Activated naive CD8-positive, alpha-beta T cell treated with anti-CD3 and anti-CD28 coated beads for 36 hours (primary cell): ENCODE measurements at places on chromosomes 3 and 15. TPM values are rescaled to one million over a fixed set of nuclear protein-coding genes. Genes with fewer than 3 reads are reported as not detected.

The PLA2G4D gene
- total RNA-seq: not detected

The MUC13 gene
- total RNA-seq: not detected

DNA sequence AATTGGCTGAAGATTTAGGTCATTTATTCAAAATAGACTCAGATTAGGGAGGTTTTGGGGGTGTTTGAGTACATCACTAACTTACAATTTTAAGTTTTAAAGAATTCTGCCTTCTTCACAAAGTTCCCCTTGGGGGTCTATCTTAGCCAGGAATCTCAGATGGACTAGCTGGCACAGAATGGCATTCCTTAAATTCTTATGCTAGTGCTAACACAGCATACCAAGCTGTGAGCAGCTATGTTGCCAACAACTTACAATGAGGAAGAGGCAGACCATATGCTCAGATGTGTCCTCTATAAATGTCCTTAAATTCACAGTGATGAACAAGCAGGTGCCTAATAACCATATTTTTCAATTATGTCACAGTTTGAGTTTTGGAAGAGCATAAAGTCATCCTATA, 60.9 kb upstream of the NPHP3 start:
- H3K27ac ChIP-seq: no peak overlapping the region
- H3K4me3 ChIP-seq: no peak overlapping the region
- no peak for DNase-seq
- no peaks in the 10 kb centered on the region for H3K36me3 ChIP-seq
- no peaks in the 10 kb centered on the region for H3K4me1 ChIP-seq

DNA sequence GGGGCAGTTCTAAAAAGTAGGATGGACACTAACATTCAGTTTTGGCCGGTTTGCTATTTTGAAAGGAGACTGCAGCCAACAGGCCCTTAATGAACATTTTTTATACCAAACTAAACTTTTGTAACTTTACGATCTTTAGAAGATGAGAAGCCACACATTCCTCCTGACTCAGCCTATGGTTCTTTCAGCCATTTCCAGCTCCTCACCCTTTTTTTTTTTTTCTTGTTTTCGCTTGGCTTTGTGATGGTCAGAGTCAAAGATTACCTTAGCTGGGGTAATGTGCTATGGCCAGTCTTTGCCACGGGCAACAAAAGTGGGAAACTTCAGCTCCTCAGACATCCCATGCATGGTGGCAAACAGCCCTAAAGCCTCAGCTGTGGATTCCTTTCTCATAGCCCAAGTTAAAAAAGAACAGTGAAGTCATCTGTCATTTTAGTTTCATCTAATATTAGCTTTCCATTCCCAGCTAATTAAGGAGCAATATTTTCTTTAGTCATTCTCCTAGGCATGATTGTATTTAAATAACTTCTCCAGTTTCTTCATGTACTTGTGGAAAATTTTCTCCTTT, 368.7 kb downstream of the MFSD1 start:
- H3K27me3 ChIP-seq: no peaks in the 10 kb centered on the region
- no peak overlapping the region for H3K4me3 ChIP-seq
- no peak for DNase-seq
- no peaks in the 10 kb centered on the region for H3K36me3 ChIP-seq
- H3K4me1 ChIP-seq: no peaks in the 10 kb centered on the region

The KLHL25 gene
- total RNA-seq: 3.7 TPM

DNA sequence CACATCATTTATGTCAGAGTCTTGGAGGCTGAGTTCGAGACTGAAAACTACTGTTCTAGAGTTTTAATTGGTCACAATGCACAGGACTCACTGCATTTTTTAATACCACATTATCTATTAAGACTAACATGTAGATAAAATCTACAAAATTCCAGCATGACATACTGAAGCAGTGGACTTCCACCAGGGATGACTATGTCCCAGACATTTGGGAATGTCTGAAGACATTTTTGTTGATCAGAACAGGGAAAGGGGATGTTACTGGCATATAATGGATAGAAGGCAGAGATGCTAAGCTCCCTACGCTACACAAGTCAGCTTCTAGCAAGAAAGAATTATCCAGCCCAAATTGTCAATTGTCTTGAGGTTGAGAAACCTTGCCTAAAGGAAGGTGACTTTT, 419.0 kb upstream of the TGFBR2 start:
- no peaks in the 10 kb centered on the region for H3K27me3 ChIP-seq
- H3K27ac ChIP-seq: no peak overlapping the region
- DNase-seq: no peak

The IQCF5 gene
- not detected for total RNA-seq

- no peak overlapping the region for H3K27ac ChIP-seq
- no peaks in the 10 kb centered on the region for H3K4me1 ChIP-seq
- H3K4me3 ChIP-seq: no peak overlapping the region
- no peak for DNase-seq
- no peaks in the 10 kb centered on the region for H3K36me3 ChIP-seq
- no peaks in the 10 kb centered on the region for H3K27me3 ChIP-seq
These were observed 55.2 kb downstream of the PPM1L start for GRCh38 chr3:160811237-160811548.

The LRRC2 gene
- total RNA-seq: not detected

The COL6A5 gene
- total RNA-seq: not detected

GRCh38 chr15:92725171-92725570, 69.6 kb upstream of the FAM174B start:
- H3K27ac ChIP-seq: no peak overlapping the region
- H3K27me3 ChIP-seq: no peaks in the 10 kb centered on the region
- no peak for DNase-seq

DNA sequence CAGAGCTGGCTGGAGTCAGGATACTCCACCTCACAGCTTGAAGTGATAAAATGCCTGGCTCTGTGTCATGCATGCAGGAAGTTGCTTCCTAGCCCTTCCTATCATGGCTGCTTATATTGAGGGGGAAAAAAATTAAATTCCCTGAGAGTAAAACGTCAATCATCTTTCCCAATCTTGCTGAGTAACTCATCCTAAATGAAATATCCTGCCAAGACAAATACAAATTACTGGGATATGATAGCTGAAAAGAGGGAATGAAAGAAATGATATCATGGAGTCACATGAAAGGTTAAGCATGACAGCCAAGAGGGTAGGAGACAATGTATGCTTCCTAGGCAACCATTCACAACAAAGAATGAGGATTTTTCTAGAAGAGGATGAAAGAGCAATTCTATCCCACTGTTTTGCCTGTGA, 110.6 kb downstream of the ABI3BP start:
- no peak overlapping the region for H3K4me3 ChIP-seq
- no peaks in the 10 kb centered on the region for H3K4me1 ChIP-seq
- H3K27ac ChIP-seq: no peak overlapping the region
- H3K27me3 ChIP-seq: peaks cover 10% of the 10 kb centered on the region
- DNase-seq: no peak

- no peaks in the 10 kb centered on the region for H3K4me1 ChIP-seq
- no peaks in the 10 kb centered on the region for H3K36me3 ChIP-seq
- H3K27me3 ChIP-seq: no peaks in the 10 kb centered on the region
- H3K27ac ChIP-seq: no peak overlapping the region
- no peak for DNase-seq
- no peak overlapping the region for H3K4me3 ChIP-seq
These were observed 25.9 kb upstream of the FBN1 start for GRCh38 chr15:48671103-48672022.

DNA sequence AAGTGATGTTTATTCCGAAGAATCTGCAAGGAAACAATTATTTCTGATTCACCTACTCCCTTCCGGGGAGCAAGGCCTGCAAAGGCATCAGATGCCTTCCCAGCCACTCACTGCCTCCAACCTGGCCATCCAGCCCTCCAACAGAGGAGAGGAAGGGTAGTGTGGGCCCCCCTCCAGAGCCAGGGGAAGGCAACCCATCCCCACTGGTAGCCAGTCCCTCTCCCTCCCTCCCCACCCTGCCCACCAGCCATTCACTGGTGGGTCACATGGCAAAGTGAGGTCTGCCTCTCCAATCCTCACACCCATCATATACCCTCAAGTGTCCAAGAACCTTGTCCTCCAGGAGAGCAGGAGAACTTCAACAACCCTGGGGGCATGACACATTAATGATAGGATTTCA, 2.4 kb upstream of the VIPR1 start:
- H3K27me3 ChIP-seq: peaks cover 26% of the 10 kb centered on the region
- peaks cover 25% of the 10 kb centered on the region for H3K4me1 ChIP-seq
- no peak overlapping the region for H3K4me3 ChIP-seq

DNA sequence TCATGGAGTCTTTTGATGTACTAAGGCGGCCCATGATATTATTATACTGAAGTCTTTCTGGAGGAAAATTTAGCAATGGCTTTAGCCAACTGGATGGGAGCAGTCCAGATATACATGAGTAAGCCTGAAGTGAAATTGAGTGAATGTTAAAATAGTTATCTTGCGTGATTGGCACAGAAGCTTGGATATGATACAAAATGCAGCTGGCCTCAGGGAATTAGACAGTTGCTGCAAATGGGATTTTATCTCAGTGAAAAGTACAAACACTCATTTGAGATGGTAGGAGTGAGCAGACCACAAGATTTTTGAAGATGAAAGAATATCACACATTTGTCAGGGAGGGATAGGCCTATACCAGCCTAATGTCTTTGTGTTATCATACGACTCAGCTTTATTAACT, 8.9 kb downstream of the LMOD3 start:
- peaks cover 22% of the 10 kb centered on the region for H3K4me1 ChIP-seq
- H3K27ac ChIP-seq: no peak overlapping the region
- H3K4me3 ChIP-seq: no peak overlapping the region
- DNase-seq: no peak

The SAMD7 gene
- total RNA-seq: not detected

The PGBD4 gene
- total RNA-seq: 2.7 TPM

DNA sequence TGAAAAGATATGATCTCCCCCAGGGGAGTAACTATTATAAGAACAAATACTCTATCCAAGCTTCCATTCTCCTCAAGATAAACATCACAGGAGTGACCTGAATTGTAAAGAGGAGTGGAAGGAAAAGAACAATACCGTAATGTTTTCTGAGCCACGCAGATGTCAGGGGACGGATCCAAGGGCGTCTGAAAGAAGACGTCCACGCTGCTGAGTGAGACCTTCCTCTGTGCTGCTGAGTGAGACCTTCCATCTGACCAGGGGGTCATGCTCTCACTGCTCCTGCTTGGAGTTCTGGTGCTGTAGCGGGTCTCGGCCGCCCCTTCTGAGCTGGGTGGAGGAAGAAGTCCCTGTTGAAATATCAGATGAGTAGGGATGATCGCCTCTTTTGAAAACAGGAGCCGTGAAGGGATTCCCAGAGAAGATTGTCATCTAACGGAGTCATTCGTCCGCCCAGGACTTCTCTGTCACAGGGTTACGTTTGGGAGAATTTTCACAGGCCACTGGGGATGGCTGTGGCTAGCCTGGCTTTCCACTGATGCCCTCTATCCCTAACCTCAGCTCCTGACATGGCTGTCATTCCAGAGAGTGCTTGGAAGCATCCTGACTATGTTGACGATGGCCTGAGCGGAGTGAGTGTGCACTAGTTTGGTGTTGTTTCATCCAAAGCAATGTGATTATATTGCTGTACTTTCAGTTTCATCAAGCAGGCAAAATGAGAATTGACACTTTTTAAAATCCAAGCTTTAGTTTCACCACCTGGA, 184.9 kb downstream of the APBA2 start:
- peaks cover 18% of the 10 kb centered on the region for H3K4me1 ChIP-seq
- DNase-seq: no peak
- H3K27me3 ChIP-seq: no peaks in the 10 kb centered on the region
- no peak overlapping the region for H3K4me3 ChIP-seq

The CSK gene
- 310 TPM for total RNA-seq

DNA sequence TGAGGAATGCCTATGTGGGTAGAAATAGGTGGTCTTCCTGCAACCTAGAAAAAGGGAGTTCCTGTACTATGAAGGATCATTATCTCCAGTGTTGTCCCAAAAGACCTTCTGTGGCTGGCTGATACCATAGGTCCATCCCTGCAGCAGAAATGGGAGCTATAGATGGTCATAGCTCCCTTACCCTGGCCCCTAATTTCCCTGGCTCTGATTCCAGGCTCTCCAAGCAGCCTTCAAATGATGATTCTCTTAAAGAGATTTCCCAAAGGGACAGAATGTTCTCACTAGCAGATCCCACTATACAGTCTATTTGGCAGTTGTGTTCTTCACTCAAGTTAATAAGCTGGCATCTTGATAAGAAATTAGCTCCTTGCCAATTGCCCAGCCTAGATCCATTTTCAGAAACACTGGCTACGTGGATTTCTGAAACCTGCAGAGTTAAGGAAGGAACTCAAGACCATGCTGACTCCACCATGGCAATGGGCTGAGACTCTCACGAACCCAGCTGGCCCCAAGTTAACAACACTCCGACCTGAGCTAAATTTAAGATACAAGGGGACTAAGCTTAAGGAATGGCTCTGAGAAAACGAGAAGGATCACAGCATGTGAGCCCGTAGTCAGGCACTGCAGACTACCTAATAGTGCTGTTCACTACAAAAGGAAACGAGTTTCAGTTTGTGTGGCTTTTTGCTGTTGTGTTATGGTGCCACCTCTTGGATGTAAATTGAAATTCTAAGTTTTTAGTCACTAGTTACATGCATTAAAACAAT, 11.4 kb downstream of the C15orf40 start:
- peaks cover 6% of the 10 kb centered on the region for H3K4me1 ChIP-seq
- peak; percentile 17 for DNase-seq
- peaks cover 2% of the 10 kb centered on the region for H3K36me3 ChIP-seq
- peak overlapping the region; percentile 53 for H3K4me3 ChIP-seq

DNA sequence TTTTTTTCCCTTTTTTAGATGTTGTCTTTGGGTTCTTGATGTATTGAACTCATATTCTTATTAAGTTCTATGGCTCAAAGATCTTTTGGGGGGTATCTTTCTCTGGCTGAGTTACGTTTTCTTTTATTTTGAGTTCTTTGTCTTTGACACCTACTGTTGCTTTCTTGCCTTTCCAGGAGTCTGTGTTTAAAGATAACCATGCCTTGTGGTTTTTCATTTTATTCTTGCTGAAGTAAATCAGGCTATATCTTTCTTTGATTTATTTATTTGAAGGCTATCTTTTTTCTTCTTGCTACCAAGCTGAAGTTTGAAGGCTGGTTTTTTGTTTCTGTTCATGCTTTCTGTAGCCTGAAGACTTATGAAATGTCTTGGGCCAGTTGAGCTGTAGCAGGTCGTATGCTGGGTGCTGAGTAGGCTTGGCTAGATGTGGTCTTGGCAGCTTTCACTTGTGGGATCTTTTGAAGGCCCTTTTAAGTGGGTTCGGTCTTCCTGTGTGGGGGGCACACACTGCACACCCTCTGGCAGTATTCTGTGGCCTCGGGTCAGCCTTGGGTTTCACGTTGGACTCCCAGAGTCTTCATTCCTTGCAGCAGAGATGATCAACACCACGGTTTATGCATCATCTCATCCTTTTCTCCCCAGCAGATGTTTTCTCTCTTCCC, 17.5 kb downstream of the SLCO3A1 start:
- H3K4me1 ChIP-seq: peaks cover 46% of the 10 kb centered on the region
- no peak overlapping the region for H3K4me3 ChIP-seq
- peaks cover 4% of the 10 kb centered on the region for H3K36me3 ChIP-seq
- no peak overlapping the region for H3K27ac ChIP-seq
- no peak for DNase-seq
- H3K27me3 ChIP-seq: peaks cover 19% of the 10 kb centered on the region

The AP3S2 gene
- total RNA-seq: 20.8 TPM
